ENCODE measurements at places on chromosomes 12 and 14.

GRCh38 chr14:42628602-42629001 lies 1021.9 kb downstream of the LRFN5 start:
- DNase-seq, result no peak

GRCh38 chr12:49108958-49109404 lies 1.7 kb downstream of the LMBR1L start:
- DNase-seq, result no peak

GRCh38 chr14:22837750-22838538 lies 1.6 kb downstream of the MMP14 start:
- peak; percentile 56 for DNase-seq

DNA sequence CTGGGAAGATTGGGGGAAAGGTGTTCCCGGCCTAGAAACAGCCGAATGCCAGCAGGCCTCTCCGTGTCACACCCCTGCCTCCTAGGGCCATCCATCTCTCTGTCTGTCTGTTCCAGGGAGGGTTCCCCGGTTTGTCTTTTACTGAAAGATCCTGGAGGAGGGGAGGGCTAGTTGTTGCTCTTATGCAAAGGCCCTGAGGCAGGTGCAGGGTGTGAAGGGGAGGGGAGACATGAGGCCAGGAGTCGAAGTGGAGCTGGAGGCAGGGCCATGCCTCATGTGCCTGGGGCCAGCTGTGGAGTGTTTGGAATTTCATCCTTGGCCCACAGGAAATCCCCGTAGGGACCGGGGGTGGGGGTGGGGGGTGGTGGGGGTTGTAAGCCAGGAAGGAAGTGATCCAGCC lies 8.7 kb upstream of the RCOR1 start:
- no peak for DNase-seq

- no peak for DNase-seq
These were observed 22.9 kb upstream of the CATSPERB start for GRCh38 chr14:91754819-91755218.

- peak; percentile 62 for DNase-seq
These were observed 43.3 kb upstream of the DHRS4 start for GRCh38 chr14:23910101-23910875.

GRCh38 chr12:105698075-105698474 lies 367.6 kb downstream of the C12orf75 start:
- peak; percentile 31 for DNase-seq

DNA sequence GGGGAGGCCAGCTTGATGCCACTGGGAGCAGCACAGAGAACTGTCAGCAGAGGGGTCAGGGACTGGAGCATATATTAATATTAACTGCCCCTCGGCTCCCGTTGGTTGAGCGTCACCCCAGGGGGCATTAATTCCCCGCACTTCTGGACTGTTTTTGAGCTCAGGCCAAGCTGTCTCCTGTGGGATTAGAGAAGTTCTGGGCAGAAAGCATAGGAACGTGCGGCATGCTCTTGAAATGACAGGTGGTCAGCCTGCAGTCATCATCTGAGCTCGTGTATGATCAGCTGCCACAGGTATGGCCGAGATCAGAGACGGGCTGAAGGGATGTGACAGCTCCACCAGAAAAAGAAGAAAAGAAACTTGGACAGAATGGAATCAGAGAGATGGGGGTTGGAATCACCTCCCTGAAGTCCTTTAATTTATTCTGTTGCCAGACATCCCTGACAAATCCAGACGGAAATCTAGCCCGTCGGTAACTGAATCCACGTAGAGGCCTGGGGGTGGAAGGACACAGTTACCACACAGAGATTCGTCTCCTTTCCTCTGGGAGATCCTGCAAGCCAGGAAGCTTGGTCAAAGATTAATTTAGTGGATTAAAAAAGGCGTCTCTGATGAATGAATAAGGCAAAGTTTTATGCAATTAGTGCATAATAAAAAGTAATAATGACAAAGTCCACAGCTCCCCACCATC lies 23.6 kb downstream of the NR1H4 start:
- no peak for DNase-seq

- no peak for DNase-seq
These were observed 66.0 kb upstream of the GALNT9 start for GRCh38 chr12:132395192-132395907.

DNA sequence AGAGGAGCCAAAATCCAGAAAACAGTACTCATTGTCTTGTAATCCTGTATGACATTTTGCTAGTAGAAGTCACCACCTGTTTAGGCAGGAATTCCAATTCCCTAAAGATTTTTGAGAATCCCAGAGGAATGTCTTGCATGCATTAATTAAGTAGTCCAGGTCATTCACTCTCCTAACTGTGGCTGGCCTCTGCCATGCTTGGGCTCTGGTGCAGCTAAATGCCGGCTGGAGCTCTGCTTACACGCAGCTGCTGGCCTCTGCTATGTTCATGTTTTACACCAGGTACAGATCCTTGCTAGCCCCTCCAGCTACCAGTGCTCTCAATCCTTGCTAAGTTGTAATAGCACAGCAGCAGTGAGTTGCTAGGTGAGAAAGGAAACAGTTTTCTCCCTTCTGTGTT lies 16.3 kb upstream of the HIF1A start:
- DNase-seq, result peak; percentile 74

GRCh38 chr14:91968280-91968679 lies 20.8 kb upstream of the FBLN5 start:
- no peak for DNase-seq

- no peak for DNase-seq
These were observed 54.1 kb downstream of the LRP6 start for GRCh38 chr12:12212769-12213168.

GRCh38 chr14:103890052-103890371 lies 38.2 kb upstream of the TDRD9 start:
- no peak for DNase-seq

GRCh38 chr14:61320806-61321384 lies 484 bp upstream of the PRKCH start:
- DNase-seq, result no peak

DNA sequence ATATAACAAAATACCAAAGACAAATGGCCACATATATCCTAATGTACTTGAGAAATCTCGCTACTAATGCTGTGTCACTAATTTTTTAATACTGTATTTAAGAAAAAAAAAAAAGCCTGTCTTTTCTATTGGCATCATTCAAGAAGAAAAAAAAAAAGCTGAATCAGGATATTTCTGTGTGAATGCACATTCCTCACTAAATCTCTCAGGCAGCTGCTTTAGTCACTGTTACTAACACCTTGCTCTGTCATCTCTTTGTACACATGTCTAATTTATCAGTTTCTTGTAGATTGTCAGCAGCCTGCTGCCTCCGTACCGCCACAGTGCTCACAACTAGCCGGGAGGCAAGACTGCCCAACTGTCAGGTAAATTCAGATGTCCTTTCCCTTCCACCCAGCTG lies 32.0 kb upstream of the FGD4 start:
- no peak for DNase-seq

- DNase-seq, result no peak
These were observed 182.1 kb downstream of the CHST11 start for GRCh38 chr12:104638851-104639240.

DNA sequence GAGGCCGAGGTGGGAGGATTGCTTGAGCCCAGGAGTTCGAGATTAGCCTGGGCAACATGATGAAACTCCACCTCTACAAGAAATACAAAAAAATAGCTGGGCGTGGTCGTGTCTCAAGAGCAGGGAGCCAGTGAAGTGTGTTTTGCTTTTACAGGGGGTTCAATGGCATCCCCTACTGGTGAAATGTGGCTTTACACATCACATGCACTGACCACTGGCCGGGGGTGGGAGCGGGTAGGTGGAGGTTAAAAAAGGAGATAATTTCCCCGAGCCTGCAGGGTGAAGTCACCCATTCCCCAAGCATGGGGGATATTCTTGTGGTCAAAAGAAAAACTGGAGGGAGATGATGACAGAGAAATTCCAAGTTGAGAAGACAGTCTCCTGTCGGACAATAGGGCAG lies 63.6 kb upstream of the PWP1 start:
- no peak for DNase-seq

DNA sequence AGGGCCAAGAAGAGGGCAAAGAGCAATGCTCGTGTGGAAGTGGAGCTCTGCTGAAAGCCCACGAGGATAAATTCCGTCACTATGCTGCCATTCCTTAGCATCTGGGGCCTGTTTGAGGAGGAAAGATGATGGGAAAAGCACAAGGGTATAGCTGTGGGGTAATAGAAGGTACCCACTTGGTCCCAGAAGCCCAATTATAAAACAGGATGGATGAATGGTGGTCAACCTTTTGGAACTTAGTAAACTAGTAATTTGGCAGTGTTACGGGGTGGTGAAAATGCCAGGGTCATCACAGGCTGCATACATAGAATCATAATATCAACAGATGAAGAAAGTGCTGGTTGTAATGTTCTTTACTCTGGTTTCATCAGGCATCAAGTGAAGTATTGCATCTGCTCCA lies at the start of gene OR10AD1:
OR10AD1 (minus strand) TSS at position 101 of the 400 bp plus-strand sequence; CDS start at position 101, 0 bp downstream.
- no peak for DNase-seq

DNA sequence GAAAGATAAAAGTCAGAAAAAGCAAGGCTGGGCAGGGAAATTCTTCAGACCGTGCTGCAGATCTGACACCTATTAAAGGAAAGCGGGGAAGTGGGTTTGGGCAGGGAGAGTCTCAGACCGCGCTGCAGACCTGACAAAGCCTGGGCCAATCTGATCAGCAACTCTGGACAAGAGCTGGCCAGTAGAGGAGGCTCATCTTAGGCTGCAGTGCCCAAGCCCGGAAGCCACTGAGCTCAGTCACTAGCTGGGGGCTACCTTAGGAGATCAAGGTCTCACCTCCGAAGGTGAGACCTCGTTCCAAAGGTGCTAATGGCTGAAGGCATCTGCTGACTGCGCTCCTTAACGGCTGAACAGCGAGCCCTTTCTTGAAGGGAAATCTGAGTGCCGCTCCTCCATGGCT lies 60.2 kb downstream of the SINHCAF start:
- no peak for DNase-seq

DNA sequence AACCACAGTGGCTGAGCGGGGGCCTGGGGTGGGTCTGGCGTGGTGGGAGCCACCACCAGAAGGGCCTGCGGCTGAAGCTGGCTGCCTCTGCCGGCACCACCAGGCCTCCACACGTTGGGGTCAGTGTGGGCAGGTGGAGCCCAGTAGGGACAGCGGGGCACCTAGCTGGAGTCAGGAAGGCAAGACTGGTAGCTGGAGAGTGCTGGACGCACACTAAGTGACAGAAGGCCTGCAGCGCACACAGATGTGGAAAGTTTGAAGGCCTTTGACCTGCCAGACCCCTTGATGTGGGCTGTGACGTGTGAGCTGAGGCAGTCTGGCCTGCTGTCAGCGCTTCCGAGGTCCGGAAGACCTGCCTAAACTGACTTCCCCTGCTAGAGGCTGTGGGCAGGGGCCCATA lies 26.3 kb downstream of the RIN3 start:
- DNase-seq, result peak; percentile 37

GRCh38 chr14:103097244-103097993 lies 2.9 kb downstream of the EXOC3L4 start:
- no peak for DNase-seq

DNA sequence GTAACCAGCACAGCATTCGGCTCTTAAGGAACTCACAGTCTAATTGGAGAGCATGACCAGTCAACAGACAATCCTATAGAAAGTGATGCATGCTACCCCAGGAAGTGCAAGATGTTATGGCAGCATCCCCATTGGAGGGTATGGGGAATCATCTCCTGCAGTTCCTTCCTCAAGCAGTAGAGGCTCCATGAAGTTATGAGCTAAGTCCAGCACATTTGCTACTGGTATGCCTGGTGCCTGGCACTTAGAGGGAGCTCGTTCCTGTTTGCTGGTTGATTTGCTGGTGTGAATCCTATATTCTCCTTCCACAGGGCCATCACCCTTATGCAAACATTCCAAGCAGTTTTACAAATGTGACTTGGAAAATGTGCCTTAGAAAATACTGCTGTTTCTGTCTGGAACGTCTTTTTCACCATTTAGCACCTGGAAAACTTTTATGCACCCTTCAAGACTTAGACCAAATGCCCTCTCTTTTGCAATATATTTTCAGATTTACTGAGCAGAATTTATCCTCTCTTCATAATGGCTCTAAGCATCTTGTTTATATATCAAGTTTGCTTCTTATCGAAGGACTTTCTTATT lies 136.1 kb upstream of the WSCD2 start:
- DNase-seq, result peak; percentile 14

DNA sequence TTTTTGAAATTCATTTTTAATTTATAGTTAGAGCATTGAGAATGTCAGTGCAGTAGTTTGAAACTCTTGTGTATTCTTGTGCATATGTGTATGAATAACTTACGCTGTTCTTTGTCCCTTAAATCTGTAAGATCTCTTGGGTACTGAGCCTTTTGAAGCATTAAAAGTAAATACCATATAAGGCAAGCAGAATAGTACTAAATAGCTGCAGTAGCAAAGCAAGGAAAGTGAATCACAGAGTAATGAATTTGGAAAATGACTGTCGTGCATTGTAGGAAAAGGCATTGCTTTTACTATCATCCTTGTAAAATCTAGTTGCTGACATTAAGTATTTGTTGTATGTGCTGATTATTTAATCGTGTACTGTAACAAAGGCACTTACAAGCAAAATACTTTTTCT lies 12.1 kb downstream of the CNOT2 start:
- peak; percentile 66 for DNase-seq

- DNase-seq, result no peak
These were observed 13.0 kb downstream of the KANSL2 start for GRCh38 chr12:48668996-48669395.

GRCh38 chr12:74906224-74906623 lies 303.4 kb downstream of the KCNC2 start:
- DNase-seq, result no peak

DNA sequence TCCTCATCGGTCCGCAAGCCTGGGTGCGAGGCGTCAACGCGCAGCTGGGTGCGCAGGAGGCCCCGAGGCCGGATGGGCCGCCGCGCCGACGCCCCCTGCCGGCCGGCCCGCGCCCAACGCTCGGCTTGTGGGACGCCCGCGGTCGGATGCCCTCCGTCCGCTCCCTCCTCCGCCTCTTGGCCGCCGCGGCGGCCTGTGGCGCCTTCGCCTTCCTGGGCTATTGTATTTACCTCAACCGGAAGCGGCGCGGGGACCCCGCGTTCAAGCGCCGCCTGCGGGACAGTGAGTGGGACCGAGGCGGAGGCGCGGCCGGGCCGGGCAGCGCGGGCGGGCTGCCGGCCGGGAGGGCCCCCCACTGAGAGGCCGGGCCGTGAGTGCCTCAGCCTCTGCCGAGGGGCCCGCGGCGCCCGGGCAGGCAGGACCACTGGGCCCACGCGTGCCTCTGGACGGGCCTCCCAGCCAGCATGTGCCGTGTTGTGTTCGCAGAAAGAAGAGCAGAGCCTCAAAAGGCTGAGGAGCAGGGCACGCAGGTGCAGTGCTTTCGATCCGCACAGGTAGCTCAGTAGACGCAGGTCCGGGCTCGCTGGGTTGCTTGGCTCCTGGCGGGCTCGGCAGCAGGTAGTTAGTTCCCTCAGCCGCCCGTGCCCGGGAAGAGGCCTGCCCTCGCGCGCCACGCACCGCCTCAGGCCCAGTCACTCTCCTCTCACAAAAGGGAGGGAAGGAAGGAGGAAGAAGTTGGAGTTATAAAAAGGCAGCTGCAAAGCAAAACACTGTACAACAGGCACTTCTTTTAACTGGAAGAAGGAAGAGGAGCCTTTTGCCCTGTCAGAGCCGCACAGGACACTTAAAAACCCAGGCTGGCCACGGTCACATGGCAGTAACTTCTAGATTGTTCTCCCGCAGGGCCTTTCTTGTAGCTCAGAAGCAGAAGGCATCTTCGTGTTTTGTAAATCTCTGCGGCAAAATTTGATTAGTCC lies at the start of gene TOMM20L:
TOMM20L (plus strand) TSS at position 119 of the 977 bp plus-strand sequence; CDS start at position 147, 28 bp downstream.
- peak; percentile 68 for DNase-seq

Data from fibroblast of upper back skin (primary cell).